ENCODE measurements at places on chromosomes 11 and 22.

DNA sequence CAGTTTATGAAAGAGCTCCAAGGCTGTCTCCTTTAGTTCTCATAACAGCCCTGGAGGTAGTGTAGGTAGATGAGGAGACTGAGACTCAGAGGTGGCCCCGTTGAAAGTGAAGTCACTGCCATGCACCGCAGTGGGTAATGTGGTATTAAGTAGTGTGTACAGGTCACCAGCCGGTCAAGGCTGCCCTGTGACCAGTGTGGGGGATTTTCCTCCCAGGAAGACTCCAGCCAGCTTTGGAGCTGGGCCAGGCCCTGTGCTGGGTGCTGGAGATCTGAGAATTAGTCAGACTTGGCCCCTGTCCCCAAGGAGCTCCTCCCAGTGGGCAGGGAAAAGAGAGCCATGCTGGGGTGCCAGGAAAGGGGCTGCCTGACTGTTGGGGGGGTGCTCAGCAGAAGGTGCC is 5.3 kb downstream of the OMP start:
- DNase-seq, result no peak

DNA sequence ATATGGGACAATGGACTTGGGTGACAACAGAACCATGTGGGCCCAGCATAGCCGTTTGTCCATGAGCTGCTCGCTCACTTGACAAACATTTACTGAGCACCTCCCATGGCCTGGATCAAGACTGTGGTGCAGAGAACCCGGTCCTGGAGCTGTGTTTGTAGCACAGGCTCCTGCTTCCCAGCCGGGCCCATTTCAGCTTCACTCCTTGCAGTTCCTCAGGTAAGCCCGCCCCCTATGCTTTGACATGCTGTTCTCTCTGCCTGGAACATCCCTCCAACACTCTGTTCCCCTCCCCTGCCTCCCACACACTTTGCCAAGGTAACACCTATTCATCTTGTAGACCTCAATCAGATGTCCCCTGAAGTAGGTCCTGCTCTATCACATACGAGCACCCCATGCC is 19.3 kb upstream of the IGSF22 start:
- no peak for DNase-seq

DNA sequence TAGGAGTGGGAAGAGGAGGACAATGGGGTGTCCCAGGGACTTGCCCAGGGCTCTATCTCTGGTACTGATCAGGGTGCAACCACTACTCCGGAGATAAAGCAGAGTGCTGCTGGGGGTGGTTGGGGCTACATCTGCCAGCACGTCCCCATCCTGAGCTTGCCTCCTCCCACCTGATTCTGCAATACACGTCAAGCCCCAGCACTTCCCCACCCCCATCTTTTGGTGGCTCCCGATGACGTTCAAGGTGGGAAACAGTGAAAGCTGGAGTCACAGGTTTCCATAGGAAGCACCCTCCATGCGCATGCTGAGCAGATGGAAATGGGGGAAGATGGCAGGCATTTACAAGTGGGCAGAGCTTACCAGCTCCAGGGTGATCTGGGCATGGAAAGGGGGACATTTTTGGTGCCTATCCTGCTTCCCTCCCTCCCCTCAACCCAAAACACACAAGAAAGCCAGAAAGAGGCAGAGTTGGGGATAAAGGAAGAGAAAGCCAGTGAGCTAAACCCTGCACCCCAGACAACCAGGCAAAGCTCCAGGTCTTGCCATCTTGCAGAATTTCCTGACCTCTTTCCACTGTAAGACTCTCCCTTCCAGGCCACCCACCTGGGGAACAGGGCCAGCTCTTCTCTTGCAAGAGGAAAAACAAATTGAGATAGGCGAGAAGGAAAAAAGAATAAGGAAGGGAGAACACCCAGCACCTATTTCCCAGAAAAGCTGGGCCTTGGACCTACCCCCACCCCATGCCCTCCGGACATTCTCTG is 15.8 kb downstream of the SYT7 start:
- DNase-seq, result no peak

- no peak for DNase-seq
These were observed 13.8 kb downstream of the PAMR1 start for GRCh38 chr11:35511666-35512065.

DNA sequence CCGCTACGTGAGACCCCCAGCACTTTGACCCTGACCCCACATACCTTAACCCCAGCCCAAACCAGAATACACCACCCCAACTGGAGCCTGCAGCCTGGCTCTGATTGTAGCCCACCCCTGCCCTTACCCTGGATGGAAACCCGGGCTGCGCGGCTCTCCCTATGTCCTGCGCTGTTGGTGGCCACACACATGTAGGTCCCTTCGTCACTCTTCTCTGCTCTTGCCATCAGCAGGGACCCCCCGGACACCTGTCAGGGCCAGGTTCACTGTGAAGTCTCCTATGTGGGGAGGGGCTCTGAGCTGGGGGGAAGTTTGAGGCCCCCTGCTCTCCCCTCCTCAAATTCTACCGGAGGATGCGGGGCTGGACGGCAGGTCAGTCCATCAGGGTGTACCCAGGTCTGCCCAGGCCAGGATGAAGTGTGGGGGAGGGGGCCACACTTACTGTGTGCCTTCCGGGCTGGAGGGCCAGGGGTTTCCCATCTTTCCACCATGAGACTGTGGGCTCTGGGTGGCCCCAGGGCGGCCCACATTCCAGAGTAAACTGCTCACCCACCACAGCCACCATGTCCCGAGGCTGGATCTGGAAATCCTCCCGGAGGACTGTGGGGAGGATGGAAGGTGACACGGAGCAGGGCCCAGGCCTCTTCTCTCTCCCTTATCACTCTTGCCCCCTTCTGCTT is 1.5 kb downstream of the ROBO4 start:
- no peak for DNase-seq

GRCh38 chr11:68433541-68433940 is 27.0 kb upstream of the PPP6R3 start:
- no peak for DNase-seq

GRCh38 chr11:78351979-78352841 is 65.4 kb downstream of the GAB2 start:
- no peak for DNase-seq

DNA sequence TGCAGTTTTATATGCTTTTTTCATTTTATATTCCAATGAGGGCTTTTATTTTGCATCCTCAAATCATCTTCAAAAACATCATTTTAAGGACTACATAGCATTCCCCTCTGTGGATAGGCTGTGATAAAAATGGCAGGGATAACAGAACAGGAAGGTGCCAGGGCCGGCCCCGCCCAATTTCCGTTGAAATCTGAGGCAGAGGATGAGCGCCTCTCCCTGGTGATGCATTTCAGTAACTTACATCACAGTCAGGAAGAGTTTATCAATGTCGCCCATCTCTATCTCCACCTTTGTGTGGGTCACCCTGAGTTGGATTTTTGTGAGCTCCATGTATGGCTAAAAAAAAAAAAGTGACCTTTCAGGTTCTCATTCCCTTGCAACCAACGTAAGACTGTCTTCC is 201.6 kb downstream of the DSCAML1 start:
- DNase-seq, result no peak

DNA sequence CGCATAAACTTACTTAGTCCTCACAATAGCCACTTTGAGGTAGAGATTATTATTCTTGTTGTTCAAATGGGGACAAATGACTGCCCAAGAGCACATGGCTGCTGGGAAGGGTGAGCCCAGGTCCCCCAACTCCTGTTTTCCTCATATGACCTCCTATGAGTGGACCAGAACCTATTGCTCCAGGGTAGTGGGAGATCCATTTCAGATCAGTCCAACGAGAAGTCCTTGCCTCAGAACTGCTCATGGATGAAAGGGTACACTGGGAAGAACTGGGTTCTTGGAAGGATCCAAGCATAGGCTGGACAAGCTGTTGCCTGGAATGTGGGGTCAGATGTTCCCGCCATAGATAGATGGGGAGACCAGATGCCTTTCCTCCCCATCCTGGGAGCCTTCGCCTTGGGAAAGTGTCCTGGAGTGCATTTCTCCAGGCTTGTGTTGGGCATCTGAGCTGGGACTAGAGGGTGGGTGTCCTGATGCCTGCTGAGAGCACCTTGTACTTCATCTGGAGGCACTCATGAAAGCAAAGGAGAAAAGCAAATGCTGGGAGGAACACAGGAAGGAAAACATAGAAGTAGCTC is 146.3 kb upstream of the B3GAT1 start:
- DNase-seq, result no peak

All from activated CD4-positive, alpha-beta T cell treated with anti-CD3 and anti-CD28 coated beads for 24 hours (primary cell).